Stimulated activated CD8-positive, alpha-beta memory T cell treated with anti-CD3 and anti-CD28 coated beads, Interleukin-15, amount 100 ng/mL, for 4 hours (primary cell): ENCODE measurements at places on chromosomes 3 and 15.

DNA sequence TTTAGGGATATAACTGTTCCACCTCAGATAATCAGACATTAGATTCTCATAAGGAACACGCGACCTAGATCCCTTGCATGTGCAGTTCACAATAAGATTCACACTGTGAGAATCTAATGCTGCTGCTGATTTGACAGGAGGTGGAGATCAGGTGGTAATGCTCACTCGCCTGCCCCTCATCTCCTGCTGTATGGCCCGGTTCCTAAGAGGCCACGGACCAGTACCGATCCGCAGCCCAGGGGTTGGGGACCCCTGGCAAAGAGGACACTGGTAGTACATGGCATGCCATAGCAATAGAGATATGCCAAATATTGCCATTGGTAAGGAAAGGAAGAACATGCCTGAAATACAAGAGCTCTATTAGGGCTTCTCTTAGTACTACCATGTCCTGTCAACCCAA is 59.7 kb downstream of the LSM3 start:
- DNase-seq: no peak

DNA sequence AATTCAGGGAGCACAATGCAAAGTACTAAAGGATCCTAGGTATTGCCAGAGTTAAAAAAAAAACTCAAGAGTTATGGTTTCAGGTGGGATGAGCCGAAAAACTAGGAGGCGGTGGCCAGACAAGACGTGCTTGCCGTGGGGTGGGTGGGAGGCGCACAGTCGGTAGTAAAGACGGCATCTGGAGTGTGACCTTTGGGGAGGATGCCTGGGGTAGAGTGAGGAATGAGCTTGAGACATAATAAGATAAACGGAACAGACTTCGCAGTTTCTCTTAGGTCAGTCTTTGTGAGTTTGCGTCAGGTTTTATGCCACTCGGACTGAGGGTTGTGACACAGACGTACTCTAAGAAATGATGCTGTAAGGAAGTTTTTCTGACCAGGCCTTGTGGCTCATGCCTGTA is 139.6 kb downstream of the LRRK1 start:
- DNase-seq: no peak

- DNase-seq: no peak
These were observed 52.6 kb downstream of the CNTN3 start for GRCh38 chr3:74561881-74562280.

- DNase-seq: no peak
These were observed 324.7 kb upstream of the SLCO3A1 start for GRCh38 chr15:91528801-91529200.

DNA sequence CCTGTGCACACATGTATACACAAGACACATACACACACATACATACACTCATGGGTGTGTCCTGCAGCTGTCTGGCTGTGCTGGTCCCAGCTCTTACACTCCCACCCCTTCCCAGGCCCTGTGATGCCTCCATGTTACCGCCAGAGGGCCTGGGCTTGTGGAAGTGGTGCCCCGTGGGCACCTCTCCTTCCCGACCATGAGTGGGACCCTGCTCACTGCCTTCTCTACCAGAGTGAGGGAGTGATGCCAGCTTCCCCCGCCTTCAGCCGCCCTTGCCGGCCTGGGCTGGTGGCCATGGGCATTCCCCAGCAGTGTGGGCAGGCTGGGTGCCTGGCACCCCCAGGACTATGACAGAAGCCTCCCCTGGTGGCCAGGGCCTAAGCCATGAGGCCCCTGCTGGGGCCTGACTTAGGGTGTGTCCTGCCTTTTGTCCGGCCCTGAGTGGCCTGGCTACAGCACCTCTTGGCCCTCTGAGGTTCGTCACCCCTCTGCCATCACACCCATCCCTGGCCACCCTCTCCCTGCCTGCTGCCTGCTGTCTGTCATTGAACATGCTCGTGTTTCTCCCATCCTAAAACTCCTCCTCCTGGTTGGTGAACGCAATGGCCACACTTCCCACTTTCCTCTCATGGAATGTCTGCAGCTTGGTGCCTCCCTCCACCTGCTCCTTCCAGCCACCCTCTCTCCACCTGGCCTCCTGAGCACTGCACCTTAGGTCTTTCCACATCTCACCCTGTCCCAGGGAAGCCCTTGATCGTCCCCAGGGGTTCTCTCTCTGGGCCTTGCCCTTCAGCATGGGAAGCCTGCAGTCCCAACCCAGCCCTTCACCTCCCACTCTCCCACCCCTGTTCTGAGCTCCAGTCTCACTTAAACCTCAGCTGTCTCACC is 14.6 kb downstream of the HDAC11 start:
- DNase-seq: no peak

DNA sequence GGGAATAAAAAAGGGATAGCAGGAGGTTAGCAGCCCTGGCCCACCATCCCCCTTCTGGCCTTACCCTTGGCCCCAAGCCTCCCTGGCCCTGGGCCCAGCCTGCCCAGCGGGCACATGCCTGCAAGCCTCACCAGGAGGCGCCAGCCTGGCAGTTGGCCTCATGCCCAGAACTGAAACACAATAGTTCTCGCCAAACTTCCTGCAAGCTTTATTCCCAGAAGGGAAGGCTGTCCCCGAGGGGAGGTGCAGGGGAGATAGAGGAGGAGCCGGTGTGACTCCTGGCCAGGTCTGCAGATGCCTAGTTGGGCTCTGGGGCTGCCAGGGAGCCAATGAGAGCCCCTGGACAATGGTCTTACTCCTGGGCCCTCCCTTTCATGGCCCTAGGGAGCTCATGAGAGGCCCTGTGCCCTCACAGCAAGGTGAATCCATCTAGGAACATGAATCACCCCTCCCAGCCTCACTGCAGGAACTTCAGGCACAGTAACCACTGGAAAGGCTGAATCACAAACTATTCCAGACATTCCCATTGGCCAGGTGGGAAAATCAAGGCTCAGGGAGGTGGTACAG is 4.0 kb downstream of the CCDC33 start:
- DNase-seq: no peak

DNA sequence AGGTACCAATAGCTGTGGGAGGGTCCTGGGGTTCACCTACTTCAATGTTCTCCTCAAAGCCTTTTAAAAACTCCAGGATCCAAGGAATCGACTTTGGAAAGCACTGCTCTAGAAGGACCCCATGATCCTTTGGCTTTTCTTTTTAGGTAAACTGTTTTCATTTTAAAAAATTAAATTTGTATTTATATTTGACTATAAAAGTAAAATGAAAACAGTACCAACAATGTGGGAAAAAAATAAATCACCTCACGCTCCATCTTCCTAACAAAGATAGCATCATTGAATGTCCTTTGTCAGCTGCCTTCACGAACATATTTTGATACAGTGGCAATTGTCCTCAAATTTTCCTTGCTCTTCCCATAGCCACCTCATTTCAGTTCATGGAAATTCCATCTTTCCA is 127.5 kb downstream of the PLD1 start:
- no peak for DNase-seq

- DNase-seq: no peak
These were observed 266.2 kb downstream of the LSAMP start for GRCh38 chr3:116179091-116179490.

DNA sequence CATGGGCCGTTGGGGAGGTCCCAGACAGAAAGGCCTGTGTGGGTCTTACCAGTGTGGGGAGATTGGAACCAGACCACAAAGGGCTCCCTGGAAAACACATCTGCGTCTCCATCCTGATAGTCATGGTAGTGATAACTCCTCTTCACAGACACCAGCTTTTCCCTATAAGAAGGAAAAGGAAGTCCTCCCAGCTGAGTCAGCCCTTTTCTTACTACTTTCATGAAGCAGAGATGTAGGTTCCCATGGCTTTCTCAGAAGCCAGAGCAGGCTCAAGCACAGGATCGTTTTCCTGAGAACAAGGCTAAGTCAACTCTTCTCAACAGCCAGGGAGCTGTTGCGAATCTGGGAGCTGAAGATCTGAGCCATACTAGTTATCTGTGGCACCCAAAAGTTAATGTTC is 6.1 kb downstream of the DNASE1L3 start:
- no peak for DNase-seq

DNA sequence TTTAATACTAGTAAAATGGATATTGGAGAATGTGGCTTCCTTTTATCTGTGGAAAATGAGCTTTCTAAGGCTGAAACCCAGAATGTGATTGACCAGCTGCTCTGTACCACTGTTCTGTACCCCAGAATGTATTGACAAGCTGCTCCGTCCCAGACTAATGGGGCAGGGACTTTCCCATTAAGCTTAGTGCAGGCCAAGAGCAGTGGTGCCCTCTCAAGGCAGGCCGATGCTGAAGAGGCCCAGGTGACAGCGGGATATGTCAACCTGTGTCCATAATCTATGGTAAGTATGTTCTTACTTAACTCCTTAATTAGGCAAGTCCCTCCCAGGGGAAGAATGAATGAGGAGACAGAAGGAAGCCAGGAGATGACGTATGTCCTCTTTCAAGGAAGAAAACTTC is 31.1 kb downstream of the SGO1 start:
- no peak for DNase-seq

DNA sequence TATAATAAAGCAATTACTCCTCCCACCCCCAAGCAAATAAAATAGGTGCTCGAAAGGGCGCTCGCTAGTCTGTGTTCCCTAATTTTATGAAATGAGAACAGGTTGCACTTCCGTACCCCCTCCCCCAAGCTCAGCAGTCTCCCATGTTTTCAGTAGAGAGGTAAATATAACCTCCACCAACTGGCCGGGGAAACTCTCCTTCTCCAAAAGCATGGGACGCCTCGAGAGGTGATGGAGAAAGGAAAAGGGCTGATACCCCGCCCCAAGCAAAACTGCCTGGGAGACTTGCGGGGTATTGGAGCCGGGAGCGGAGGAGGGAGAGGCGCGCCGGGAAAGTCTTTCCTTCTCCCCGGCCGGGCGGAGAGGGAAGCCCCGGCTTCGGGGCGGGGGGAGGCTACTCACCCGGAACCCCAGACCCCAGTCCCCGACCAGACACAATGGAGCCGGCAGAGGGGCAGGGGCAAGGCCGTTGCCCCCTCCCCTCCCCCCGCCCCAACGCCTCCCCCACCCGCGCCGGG is 605 bp downstream of the DCUN1D1 start:
- DNase-seq: peak; percentile 3

DNA sequence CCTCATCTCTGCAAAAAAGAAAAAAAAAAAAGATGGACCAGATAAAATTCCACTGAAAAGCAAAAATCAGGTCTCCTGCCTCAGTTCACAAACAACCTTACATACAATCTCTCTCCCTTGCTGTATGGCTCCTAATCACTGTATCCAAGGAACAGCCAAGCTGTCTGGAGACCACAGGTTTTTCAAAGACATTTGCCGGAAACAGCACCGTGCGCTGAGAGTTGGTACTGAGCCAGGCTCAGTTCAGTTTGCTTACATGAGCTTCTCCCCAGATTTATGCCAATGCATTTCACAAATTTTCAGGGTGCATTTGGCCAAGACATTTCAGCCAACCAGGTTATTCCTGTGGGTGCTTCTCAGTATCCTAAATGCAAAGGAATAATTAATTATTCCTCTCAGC is 4.1 kb downstream of the ACP3 start:
- no peak for DNase-seq

GRCh38 chr15:78540141-78540870 is at the start of gene PSMA4:
Gene PSMA4 (plus strand): TSS chr15:78540444. CDS start chr15:78541928, 1,484 bp downstream.
- peak; percentile 89 for DNase-seq

DNA sequence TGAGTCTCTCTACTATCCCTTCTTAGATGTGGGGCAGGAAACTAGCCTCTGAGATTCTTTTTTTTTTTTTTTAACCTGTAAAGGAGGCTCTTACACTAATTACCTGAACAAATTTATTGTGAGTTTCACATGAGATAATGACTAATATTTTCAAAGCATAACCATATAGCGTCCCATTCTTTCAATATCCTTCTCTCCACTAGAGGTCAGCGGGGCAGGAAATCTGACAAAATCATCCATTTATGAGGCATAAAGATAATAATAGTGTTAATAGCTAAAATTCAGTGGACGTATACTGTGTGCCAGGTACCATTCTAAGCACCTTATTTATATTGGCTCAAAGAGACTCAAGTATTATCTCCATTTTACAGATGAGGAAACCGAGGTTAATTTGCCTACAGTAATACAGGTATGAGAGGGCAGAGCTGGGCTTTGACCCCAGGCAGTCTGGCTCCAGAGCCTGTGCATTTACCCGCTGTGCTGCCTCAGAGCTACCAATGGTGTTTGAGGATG is 16.3 kb upstream of the SMAD6 start:
- no peak for DNase-seq

GRCh38 chr3:42094691-42095391 is 3.7 kb downstream of the TRAK1 start:
- no peak for DNase-seq

GRCh38 chr15:77499087-77499760 is 78.5 kb downstream of the HMG20A start:
- no peak for DNase-seq

DNA sequence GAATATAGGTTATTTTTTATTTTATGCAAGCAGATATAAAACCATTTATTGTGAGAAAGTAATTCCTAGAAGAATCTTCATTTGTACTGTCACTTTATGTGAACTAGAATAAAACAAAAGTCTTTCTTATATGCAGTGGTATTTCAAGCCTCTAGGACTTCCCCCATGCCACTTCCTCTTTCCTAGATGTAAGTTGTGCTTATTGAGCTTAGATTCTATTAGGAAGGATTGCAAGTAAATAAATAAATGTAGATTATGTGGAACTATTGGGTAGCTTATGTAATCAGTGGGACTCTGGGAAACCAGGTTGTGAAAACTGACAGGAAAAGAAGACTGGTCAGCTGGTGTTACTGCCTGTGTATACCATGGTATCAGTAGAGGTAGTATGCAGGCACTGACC is 169.7 kb downstream of the RSRC1 start:
- DNase-seq: no peak

DNA sequence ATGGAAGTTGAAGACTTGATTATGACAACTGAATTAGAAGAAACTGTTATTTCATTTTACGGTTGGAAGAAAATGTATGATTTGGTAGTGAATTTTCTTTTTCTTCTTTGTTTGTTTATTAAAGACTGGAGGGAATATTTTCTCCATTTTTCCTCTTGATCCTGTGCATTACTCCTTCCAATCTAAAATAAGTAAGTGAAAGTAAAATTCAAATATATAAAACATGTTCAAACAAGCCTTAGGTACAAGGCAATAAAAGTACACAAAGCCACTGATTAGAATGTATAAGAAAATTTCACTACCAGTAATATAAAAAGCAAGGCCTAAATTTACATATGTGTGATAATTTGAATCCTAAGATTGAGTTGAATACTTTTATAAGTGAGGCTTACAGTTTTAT is 181.2 kb upstream of the MME start:
- no peak for DNase-seq

- DNase-seq: peak; percentile 24
These were observed 13.0 kb upstream of the TSEN2 start for GRCh38 chr3:12471241-12471640.

DNA sequence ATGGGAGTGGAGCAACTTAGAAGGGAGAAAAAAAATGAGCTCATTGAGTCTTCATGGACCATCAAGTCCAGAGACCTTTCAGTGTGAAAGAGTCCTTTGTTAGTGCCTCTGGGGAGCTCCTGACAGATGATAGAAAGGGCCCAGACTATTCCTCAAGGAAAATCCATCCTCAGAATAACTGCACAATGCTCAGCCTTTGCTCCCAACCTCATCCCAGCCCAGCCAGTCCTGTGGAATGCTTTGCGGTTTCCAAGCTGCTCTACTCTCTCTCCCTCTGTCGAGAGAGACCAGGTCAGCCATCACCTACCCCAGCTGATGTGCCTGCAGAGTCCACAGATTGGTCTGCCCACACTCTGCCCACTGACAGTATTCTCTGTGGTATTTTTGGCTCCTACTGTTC is 406.2 kb downstream of the MFSD1 start:
- no peak for DNase-seq

- DNase-seq: no peak
These were observed 182.3 kb upstream of the LPP start for GRCh38 chr3:187971629-187972028.
